ENCODE measurements at places on chromosomes 3 and 15.
A peak's percentile ranks its signal among the peaks of the same experiment; 100 is the strongest.

- peak; percentile 49 for DNase-seq
Measured at GRCh38 chr3:79086514-79086913, 681.3 kb downstream of the ROBO1 start.

DNA sequence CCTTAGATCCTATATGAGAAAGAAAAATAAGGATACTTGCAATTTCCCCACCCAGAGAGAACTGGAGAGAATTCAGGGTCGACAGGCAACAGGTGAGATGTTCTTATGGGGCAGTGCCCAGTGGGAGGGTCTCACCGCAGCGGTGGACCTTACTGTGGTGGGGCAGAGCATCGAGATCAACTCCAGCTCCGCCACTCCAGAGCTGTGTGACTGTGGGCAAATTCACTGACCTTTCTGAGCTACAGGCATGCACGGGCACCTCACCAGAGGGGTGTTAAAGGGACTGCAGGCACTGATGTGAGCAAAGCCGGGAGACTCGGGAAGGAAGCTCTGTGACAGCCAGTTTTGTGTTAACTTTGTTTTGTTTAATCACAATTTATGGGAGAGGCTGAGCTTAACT lies 30.9 kb downstream of the RGMA start:
- DNase-seq = no peak

DNA sequence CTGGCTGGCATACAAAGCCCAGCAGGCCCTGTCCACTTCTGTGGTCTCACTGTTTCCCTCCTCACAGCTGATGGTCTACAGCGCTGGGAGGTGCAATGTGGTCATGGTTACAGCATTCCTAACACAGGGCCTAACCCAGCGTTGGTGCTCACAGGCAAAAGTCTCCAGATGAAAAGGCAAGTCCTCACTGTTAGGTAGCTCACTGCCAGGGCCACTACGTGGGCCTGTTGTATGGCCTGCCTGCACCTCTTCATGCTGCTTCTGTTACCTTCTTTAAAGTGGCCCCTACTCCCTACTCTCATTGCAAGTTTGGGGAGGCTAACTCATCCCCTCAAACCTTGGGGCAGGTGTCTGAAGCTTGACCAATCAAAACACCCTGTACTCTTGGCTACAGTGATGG lies 31.3 kb downstream of the CCDC13 start:
- no peak for DNase-seq

DNA sequence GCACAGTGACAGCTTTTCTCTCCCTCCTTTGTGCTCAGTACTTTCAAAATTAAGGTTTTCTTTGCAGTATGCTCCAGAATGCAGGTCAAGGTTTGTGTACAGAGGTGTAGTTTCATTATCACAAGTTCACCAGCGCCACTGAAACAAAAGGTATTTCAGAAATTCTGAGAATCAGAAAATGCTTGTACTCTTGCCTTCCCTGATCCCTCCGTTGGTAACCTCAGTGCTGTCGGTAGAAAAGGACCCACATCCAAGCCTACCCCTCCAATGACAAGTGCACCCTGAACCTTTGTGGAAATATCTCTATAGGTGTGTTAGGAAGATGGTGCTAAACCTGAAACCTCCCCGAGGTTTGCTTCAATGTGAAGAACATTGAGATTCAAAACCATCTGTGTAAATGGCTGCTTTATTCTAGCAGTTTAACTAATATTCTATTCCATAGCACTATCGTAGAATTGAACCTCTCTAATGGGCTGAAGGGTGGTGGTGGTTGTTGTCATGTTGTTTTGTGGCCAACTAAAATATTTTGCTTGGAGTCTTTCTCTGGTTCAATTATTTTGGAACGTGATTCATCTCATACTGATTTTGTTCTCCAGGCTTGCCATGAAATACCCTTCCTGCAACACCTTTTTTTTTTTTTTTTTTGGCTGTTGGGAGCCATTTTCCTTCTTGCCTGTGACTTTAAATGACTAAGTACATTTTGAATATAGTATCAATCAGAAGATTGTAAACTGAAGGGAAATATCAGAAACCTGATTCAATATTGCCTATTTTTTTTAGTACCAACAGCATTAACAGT lies 20.7 kb downstream of the ZBTB38 start:
- no peak for DNase-seq

GRCh38 chr3:14691239-14691638 lies 16.3 kb downstream of the C3orf20 start:
- DNase-seq = no peak

DNA sequence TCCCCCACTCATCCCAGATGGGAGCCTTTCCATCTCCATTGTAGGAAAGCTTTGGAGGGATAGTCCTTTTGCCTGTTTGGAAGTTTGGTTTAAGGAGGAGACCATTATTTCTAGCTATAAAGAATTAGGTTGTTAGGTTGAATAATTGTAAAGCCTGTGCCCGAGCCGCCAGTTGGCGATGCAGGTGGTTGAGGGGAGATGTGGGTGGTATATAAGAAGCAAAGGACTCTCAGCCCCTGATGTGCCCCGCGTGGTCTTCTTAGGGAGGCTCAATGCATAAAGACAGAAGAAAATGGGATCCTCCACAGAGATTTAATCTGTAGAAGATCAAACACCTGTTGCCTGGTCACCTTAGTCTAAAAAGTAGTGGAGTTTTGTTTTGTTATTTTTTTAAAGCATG lies 55.7 kb downstream of the CHDH start:
- no peak for DNase-seq
